MG63 (cell line): ENCODE measurements at places on chromosomes 4 and X. TPM values are rescaled to one million over a fixed set of nuclear protein-coding genes. Genes with fewer than 3 reads are reported as not detected.

- DNase-seq, result peak; percentile 4
Observed at GRCh38 chrX:130173190-130173895, 1.6 kb downstream of the RAB33A start.

DNA sequence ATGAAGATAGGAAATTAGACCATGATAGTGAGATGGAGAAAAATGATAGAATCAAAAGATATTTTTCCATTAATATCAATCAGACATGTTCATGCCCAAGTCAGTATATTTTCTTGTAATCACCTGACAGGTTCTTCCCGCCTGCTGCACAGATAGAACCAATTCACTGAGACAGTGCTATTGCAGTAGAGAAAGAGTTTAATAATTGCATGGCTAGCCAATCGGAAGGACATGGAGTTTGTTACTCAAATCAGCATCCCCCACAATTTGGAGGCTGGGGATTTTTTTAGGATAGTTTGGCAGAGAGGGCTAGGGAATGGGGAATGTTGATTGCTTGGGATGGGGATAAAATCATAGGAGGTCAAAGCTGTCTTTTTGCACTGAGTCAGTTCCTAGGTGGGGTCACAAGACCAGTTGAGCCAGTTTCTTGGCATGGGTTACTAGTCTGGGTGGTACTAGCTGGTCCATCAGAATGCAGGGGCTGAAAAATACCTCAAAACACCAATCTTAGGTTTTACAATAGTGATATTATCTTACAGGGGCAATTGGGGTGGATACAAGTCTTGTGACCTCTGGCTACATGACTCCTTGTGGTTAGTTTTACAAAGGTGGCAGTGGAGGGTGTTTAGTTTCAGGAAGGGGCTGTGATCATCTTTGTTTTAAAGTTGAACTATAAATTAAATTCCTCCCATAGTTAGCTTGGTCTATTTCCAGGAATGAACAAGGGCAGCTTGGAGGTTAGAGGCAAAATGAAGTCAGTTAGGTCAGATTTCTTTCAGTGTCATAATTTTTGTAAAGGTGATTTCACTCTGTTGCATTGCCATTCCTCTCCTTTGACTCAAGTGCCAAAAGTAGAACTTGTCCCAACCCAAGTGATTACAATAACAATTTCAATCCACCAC is 100.3 kb upstream of the PDE5A start:
- DNase-seq, result peak; percentile 11

EDA gene
- 0.07 TPM in 1 of 2 replicates, not detected in the other for total RNA-seq

DNA sequence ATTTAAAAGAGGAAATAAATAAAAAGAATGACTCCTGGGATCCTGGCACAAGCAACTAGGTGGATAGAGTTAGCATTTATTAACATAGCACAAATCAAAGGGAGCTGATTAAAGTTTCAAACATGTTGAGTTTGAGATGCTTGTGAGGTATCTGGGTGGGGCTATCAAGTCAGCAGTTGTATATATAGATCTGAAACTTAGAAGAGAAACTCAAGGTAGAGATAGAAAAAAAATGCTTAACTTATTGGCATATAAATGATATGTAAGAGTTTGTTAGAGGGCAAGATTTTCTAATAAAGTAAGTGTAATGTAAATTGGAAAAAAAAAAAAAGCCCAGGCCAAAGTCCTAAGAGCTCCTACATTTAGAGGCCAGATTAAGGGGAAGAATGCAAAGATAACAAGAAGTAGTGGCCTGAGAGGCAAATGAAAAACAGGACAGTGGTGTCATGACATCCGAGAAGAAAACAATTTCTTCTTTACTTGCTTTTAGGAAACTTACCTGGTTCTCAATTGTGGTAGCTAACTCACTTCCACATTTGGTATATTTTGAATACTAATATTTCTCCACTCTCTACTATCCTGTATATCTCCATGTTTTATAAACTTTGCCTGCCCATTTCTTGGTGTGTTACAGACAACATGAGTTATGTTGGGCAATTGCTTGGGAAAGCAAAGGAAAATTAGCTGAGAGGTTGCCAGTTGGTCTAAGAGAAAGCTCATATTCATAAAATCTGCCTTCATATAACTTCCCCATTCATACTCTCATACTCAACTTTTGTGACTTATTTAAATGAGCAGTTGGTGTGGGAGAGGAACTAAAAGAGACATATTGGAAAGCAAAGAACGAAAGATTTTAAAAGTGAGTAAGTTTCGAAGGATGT is 169.2 kb downstream of the PARM1 start:
- DNase-seq, result no peak

EXOC1L gene
- total RNA-seq, result not detected in 2 replicates

DNA sequence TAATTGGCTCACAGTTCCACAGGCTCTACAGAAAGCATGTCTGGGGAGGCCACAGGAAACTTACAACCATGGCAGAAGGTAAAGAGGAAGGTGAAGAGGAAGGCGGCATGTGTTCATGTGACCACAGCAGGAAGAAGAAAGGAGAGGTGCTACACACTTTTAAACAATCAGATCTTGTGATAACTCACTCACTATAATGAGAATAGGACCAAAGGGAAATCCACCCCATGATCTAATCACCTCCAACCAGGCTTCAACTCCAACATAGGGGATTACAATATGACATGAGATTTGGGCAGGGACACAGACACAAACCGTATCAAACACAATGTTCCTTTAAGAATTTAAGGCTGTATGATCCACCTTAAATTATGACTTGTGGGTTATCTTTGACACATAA is 10.5 kb upstream of the PGM2 start:
- DNase-seq, result no peak

GPRIN3 gene
- total RNA-seq, result not detected in 2 replicates

GRCh38 chrX:119121341-119121740 is 6.3 kb downstream of the KIAA1210 start:
- peak; percentile 8 for DNase-seq

DNA sequence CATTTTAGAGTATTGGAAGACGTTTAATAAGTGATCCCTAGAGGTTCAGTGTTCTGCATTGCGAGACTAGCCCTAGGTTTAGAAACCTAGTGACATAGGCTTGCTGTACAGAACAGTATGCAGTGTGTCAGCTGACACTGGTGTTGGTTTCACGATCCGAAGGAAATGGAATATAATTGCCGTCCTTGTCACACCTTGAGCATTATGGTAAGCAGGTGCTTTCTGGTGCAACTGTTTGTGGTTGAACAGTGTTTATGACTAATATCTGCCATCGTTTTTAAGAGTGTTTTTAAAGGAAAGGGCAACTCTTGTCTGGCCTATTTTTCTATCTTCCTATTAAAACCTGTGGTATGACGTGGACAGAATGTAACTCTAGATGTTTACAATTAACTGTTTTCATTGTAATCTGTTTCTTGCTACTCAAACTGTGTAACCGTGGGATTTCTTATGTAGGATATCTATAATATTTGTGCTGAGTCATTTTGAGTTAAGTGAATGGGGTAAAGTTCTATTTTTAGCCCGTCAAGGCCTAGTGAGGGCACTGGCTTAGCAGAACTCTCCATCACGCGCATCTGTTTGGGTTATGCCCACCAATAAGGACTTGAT is 53.8 kb upstream of the TBC1D14 start:
- DNase-seq, result no peak

GRCh38 chrX:135434258-135435138 is 12.8 kb downstream of the SMIM10L2A start:
- DNase-seq, result no peak

DNA sequence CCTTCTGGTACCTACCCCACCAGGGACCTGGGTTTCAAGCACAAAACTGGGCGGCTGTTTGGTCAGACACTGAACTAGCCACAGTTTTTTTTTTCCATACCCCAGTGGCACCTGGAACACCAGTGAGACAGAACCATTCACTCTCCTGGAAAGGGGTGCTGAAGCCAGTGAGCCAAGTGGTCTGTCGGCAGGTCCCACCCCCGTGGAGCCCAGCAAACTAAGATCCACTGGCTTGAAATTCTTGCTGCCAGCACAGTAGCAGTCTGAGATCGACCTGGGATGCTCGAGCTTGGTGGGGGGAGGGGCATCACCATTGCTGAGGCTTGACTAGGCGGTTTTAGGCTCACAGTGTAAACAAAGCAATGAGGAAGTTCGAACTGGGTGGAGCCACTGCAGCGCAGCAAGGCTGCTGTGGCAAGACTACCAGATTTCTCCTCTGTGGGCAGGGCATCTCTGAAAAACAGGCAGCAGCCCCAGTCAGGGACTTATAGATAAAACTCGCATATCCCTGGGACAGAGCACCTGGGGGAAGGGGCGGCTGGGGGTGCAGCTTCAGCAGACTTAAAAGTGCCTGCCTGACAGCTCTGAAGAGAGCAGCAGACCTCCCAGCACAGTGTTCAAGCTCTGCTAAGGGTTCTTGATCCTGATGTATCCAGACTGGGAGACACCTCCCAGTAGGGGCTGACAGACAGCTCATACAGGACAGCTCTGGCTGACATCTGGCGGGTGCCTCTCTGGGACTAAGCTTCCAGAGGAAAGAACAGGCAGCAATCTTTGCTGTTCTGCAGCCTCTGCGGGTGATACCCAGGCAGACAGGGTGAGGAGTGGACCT is 223.0 kb downstream of the COX18 start:
- DNase-seq, result no peak

- no peak for DNase-seq
Observed at GRCh38 chr4:24547979-24548378, 36.4 kb downstream of the DHX15 start.

ZGRF1 gene
- 2.5 and 3.3 TPM in 2 replicates for total RNA-seq

XG gene
- total RNA-seq, result 1.3 TPM in 1 of 2 replicates, not detected in the other

- no peak for DNase-seq
Observed at GRCh38 chrX:118724365-118724764, 3.0 kb upstream of the IL13RA1 start.

DNA sequence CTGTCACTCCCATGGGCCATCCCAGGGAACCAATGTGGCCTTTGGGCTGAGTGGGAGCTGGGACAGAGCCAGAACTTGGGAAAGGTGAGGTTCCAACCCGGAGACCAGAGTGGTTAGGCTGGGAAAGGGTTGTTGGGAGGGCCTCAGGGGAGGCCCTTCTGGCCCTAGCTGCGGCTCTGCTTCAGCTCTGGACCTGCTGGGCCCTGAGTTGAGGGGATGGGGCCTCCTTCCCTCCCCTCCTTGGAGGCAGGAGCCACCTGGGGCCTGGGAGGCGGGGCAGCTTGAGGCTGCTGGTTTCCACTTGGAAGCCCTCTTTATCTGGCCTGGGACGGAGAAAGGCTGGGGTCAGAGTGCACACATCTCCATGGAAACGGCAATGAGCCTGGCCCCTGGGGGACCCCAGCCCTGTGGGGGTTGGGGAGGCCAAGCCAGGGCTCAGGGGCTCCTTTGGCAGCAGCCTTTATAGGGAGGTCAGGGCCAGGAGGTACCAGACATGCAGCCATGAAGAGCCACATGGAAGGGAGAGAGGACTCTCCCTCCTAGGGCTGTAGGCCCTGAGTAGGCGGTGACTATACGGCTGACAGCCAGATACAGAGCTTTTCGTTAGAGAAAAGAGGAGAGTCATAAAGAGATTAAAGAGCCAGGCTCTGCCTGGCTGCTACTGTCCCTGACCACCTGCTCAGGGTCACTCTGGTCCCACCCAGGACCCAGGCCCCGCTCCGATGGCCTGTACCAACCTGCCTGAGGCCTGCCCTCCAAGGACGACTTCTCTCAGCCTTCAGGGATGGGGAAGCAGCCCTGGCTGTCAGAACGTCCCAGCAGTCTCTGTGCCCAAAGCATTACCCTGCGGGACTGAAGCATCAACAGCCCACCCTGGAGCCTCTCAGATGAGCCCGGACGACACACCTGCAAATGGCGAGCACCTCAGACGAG is 6.9 kb upstream of the NSD2 start:
- no peak for DNase-seq

GRCh38 chrX:25737540-25737939 is 400.6 kb upstream of the MAGEB18 start:
- no peak for DNase-seq

DNA sequence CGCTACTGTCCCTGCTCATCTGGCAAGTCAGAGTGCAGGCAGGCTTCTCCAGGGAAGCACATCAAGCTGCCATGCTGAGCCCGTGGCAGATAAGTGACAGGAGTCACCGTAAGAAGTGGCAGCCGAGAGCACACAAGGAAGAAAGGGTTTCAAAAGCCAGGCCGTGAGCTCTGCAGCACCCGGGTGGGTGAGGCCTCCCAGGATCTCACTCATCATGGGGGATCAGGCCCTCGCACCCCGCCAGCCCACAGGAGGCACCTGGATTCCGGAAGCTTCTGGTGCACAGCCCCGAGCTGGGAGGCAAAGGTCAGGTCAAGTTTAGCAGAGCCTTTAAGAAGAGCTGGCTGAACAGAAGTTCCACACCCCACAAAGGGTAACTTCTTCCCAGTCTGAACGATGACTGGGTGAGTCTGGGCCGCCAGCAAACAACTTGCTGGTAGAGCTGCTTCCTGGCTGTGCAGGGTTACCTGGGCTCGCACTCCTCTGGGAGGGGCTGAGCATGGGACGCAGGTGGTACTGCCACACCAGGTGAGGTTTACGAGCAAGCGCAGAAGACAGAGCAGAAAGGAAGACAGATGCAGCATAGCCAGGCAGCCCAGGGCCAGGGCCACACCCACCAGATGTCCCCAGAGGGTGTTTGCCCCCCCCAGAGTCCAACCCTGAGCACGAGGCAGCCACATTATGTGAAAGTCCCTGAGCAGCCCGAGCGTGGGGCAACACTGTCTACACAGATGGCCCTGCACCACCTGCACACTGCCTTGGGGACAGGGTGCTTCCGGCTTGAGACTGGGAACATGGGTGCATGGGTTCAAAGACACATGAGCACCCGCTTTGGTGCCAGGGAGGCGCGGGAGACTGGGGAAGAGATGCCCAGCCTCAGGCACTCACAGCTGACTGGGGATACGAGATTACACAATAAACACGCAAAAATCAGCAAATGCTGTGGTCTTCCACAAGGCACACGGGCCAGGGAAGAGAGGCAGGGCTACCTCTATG is 7.7 kb downstream of the CCNQ start:
- no peak for DNase-seq

ALAS2 gene
- total RNA-seq, result not detected in 2 replicates

HSFX2 gene
- not detected in 2 replicates for total RNA-seq

GRCh38 chr4:48031802-48032525 is 15.4 kb downstream of the NIPAL1 start:
- DNase-seq, result peak; percentile 37

KCND1 gene
- 0.23 TPM in 1 of 2 replicates, not detected in the other for total RNA-seq

DNA sequence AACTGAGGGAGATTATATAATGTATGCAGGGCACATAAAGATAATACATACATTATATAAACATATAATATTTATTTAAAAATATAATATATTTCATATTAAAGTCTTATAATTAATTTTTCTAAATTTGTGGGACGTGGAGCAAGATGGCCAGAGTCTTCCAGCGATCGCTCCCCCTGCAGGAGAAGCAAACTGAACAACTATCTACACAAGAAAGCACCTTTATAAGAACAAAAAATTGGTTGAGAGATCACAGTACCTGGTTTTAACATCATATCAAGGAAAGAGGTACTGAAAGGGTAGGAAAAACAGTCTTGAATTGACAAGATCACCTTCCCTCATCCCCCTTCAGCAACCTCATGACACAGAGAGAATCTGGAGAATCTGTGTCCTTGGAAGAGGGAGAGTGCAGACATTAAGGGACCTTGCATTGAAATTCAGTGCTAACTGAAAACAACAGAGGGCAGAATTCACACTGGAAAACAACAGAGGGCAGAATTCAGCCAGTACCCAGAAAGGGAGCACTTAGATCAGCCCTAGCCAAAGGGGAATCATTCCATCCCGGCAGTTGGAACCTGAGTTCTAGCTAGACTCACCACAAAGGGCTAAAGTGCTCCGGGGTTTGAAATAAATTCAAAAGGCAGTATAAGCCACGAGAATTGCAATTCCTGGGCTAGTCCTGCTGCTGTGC is 262.5 kb upstream of the NDST3 start:
- DNase-seq, result no peak
